ENCODE measurements at places on chromosomes 3 and 15. TPM values are rescaled to one million over a fixed set of nuclear protein-coding genes. Genes with fewer than 3 reads are reported as not detected.

- DNase-seq = no peak
Observed at GRCh38 chr15:49813625-49814024, 192.8 kb downstream of the DTWD1 start.

Gene ABHD5
- 10.5 TPM for total RNA-seq

Gene CD47
- total RNA-seq = 89.7 TPM

Gene SLC27A2
- 0.18 TPM for total RNA-seq

DNA sequence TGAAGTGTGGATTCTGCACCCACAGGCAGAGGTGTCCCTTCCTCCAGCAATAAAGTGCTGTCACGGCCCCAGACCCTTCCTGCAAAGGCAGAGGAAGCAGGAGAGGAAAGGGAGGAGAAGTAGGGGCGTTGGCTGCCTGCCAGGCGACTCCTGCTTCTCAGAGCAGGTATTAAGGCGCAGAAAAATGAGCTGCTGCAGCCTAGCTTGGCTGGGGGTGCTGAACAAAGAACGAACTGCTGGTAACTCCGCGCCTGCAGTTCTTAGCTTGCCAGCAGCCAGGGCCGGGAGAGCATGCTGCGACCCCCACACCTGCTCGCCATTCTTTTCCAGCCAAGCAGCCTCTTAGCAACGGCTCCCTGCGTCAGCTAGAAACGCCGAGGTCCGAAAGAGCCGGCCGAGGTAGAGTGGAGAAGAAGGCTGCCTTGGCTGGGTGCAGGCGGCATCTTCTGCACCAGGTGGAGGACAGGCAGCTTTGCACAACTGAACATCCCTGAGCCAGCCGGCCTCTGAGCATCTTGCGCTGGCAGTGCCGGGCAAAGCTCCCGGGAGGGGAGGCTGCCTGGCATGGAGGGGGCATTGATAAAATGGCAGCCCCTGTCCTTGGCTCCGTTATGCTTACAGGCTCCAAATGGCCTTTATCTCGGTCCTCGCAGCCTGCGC lies 296.0 kb downstream of the MEX3B start:
- no peak for DNase-seq

Gene TRIP4
- total RNA-seq = 42.8 TPM

Gene CD96
- total RNA-seq = not detected

GRCh38 chr15:71139241-71139640 lies 24.0 kb downstream of the THSD4 start:
- DNase-seq = no peak

Gene IGDCC3
- 0.18 TPM for total RNA-seq

DNA sequence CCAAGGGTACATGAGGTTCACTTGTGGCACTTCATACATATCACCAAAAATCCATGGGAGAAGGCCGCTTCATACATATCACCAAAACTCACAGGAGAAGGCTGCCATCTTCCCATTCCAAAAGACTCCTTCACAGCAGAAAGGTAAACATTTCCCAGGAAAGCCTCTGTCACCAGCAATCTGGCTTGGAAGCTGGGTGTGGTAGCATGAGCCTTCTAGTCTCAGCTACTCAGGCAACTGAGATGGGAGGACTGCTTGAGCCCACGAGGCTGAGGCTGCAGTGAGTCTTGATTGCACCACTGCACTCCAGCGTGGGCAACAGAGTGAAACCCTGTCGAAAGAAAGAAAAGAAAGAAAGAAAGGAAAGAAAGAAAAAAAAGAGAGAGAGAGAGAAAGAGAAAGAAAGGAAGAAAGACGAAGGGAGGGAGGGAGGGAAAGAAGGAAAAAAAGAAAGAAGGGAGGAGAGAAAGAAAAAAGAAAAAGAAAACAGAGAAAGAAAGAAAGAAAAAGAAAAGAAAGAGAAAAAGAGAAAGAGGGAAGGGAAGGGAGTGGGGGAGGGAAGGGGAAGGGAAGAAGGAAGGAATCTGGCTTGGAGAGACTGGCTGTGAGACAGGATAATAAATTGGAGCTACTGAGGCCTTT lies 7.2 kb downstream of the LRIG1 start:
- no peak for DNase-seq

GRCh38 chr3:12325586-12326515 lies 37.0 kb downstream of the PPARG start:
- DNase-seq = no peak

DNA sequence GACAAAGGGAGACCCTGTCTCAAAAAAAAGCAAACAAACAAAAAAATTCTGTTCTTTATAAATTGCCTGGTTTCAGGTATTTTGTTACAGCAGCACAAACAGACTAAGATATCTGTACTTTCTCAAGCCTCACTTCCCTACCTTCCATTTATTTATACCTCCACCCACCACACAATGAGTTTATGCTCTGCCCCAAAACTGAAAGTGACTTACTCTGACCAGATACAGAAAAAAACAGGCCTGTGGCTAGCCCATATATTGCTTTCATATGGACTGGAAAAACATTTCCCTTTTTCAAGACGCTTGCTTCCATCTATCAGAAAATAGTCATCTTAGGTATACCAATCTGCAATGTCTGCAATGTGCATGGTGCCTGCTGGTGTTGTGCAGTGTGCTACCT lies 8.7 kb upstream of the GPD1L start:
- no peak for DNase-seq

DNA sequence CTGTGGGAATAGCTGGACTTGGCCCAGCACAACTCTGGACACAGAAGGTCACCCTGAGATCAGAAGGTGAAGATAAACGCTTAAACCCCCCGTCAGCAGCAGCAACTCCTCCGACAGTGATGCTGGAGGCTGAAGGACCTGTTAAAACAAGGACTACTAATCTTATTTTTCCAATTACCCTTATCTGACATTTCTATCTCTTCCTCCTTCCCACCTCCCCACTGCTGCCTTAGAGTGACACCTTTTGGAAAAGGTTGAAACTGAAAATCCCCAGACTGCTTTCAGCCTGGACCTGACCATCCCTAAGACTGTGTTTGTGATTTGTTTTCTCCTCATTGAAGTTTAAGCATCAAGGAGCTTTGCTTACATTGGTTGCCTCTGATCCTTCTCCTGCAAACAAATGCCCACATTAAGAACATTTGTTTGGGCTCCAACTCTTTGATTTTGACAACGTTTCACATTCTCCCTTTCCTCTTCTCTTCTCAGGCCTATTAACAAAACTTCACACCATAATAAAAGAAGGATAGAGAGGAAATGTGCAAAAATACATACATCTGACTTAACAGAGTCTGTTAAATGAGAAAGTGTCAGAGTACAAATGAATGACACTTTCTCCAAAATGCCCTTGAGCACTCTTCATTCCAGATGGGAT lies 410.6 kb upstream of the WNT5A start:
- DNase-seq = no peak

Gene KLF15
- 0.10 TPM for total RNA-seq

Gene HAPLN3
- 168 TPM for total RNA-seq

GRCh38 chr15:45654749-45655148 lies 19.9 kb downstream of the SQOR start:
- DNase-seq = no peak

All from Panc1 (cell line).